Ovary (tissue), 10 donors: ENCODE measurements at places on chromosomes 2 and 18. TPM values are rescaled to one million over a fixed set of nuclear protein-coding genes. Genes with fewer than 3 reads are reported as not detected.

Gene CNGA3
- total RNA-seq, result not detected

Gene ABCA12
- total RNA-seq, result not detected

Gene CTIF
- 94.1 TPM for total RNA-seq

Gene BCL11A
- 5.2 TPM for total RNA-seq

Gene RNF152
- total RNA-seq, result 7.2 TPM

Gene MGAT5
- total RNA-seq, result 32.4 TPM

Gene SLC9A4
- not detected for total RNA-seq

- H3K4me1 ChIP-seq, result no peaks in the 10 kb centered on the region
- no peaks in the 10 kb centered on the region for H3K36me3 ChIP-seq
- no peaks in the 10 kb centered on the region for H3K27me3 ChIP-seq
- no peak for DNase-seq
These were observed 152.6 kb upstream of the TTC39C start for GRCh38 chr18:23861805-23862470.

GRCh38 chr2:209526561-209526960 is 102.7 kb downstream of the MAP2 start:
- H3K27me3 ChIP-seq, result no peaks in the 10 kb centered on the region
- H3K27ac ChIP-seq, result peak overlapping the region; percentile 2
- DNase-seq, result no peak
- no peaks in the 10 kb centered on the region for H3K36me3 ChIP-seq
- H3K4me1 ChIP-seq, result peaks cover 1% of the 10 kb centered on the region

DNA sequence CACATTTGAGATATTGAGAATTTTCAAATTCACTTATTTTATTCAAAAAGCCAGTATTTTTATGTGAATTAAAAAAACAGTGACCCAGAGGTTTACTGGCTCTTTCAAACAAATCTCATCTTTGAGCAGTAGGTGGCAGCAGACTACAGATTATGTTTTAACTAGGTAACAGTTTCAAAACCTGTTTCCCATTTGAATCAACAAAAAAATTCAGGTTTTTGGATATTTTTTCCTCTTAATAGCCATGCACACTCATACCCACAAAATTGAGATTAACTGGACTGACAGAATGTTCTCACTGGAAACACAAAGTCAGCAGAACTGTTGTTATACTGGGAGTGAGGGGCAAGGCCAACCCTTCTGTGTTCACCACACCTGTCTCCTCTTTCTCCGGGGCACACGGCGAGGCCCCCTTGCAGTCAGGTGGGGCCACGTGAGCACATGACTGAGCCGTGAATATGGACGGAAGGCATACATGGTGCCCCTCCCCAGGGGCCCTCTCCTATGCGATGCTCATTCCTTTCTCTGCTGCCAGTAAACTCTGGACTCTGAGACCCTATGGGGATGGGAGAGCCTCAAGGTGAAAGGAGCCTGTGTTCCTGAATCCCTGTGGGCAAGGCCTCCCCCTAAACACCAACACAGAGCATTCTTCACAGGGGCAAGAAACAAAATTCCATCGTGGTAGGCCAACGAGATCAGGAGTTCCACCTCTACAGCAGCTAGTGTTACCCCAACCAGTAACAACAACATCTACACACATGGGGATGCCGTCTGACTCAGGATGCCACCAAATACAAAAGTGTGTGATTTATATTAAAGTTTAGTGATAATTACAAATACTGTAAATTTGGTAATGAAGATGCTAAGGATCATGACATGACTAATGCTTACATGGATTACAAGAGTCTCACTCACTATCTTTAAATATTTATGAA is 80.4 kb downstream of the LPIN2 start:
- no peaks in the 10 kb centered on the region for H3K36me3 ChIP-seq
- no peaks in the 10 kb centered on the region for H3K27me3 ChIP-seq
- DNase-seq, result no peak
- no peaks in the 10 kb centered on the region for H3K4me1 ChIP-seq
- H3K4me3 ChIP-seq, result no peak overlapping the region
- H3K27ac ChIP-seq, result no peak overlapping the region

- DNase-seq, result no peak
- no peaks in the 10 kb centered on the region for H3K36me3 ChIP-seq
- H3K4me1 ChIP-seq, result peaks cover 7% of the 10 kb centered on the region
- no peak overlapping the region for H3K27ac ChIP-seq
These were observed 92.3 kb downstream of the TTC27 start for GRCh38 chr2:32719933-32720716.

DNA sequence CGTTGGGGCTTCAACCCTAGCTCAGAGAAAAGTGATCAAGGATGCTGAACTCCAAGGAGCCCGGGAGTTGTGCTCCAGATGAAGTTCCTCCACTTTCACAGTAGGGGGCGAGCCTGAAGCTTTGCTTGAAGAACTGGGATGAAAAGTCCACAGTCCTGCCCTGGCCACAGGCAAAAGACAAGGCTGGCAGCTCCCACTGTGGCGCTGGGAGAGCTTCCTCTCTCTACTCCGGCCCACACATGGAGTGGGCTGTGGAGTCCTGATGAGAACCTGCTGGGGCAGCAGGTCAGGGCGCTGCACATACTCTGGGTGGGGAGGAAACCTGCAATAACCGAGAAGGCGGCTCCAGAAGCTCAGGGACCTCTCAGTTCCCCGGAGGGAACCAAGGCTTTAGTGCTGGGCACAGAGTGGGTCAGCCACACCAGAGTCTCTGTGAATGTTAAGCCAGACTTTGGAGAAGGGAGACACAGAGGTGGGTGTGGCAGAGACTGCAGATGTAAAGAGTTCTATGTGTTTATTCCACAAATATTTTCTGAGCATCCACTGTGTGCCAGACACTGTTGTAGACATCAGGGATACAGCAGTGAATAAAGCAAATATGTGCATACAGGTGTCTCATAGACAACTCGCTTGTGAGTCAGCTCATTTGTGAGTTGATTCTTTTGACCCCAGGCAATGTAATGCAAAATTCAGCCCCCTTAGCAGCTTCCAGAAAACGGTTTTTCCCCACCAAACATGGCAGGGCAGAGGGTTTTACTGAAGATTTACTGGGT is 48.0 kb upstream of the MRPL33 start:
- peaks cover 10% of the 10 kb centered on the region for H3K4me1 ChIP-seq
- peak overlapping the region; percentile 79 for H3K27ac ChIP-seq
- no peak overlapping the region for H3K4me3 ChIP-seq
- DNase-seq, result peak; percentile 74
- no peaks in the 10 kb centered on the region for H3K36me3 ChIP-seq

- no peak overlapping the region for H3K4me3 ChIP-seq
- H3K27me3 ChIP-seq, result no peaks in the 10 kb centered on the region
- no peak overlapping the region for H3K27ac ChIP-seq
- no peak for DNase-seq
- H3K4me1 ChIP-seq, result no peaks in the 10 kb centered on the region
These were observed 245.5 kb downstream of the FIGN start for GRCh38 chr2:163490281-163490680.

GRCh38 chr2:40448476-40449079 is 3.3 kb downstream of the SLC8A1 start:
- H3K36me3 ChIP-seq, result no peaks in the 10 kb centered on the region
- no peaks in the 10 kb centered on the region for H3K27me3 ChIP-seq
- peaks cover 4% of the 10 kb centered on the region for H3K4me1 ChIP-seq
- DNase-seq, result no peak
- no peak overlapping the region for H3K4me3 ChIP-seq
- no peak overlapping the region for H3K27ac ChIP-seq

- H3K36me3 ChIP-seq, result no peaks in the 10 kb centered on the region
- no peak overlapping the region for H3K27ac ChIP-seq
- H3K27me3 ChIP-seq, result no peaks in the 10 kb centered on the region
- DNase-seq, result no peak
- no peak overlapping the region for H3K4me3 ChIP-seq
These were observed 96.9 kb downstream of the ACTR3 start for GRCh38 chr2:113986762-113987290.

- no peaks in the 10 kb centered on the region for H3K27me3 ChIP-seq
- H3K27ac ChIP-seq, result no peak overlapping the region
- no peak overlapping the region for H3K4me3 ChIP-seq
- H3K4me1 ChIP-seq, result no peaks in the 10 kb centered on the region
- H3K36me3 ChIP-seq, result no peaks in the 10 kb centered on the region
These were observed 56.0 kb upstream of the SLC14A2 start for GRCh38 chr18:45559258-45559657.

- no peaks in the 10 kb centered on the region for H3K4me1 ChIP-seq
- no peaks in the 10 kb centered on the region for H3K36me3 ChIP-seq
- H3K27me3 ChIP-seq, result no peaks in the 10 kb centered on the region
- DNase-seq, result no peak
- H3K27ac ChIP-seq, result no peak overlapping the region
- no peak overlapping the region for H3K4me3 ChIP-seq
These were observed 310.0 kb downstream of the HRH4 start for GRCh38 chr18:24770311-24771024.

DNA sequence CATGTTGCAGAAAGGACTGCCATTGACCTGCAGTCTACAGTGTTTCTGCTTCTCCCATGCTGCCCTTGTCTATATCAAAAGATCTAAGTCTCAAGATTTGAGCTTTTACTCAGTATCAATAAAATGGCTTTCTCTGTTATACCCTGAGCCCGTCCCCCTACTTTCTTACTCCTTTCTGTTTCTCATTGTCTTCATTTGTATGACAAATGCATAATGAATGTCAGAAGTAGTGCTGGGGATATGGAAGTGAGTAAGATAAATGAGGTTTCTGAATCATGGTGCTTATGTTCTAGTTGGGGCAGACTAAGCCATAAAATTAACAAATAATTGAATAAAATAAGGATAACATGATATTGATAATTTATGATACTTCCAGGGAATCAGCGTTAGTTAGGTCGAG is 128.6 kb downstream of the PARD3B start:
- H3K27ac ChIP-seq, result no peak overlapping the region
- no peaks in the 10 kb centered on the region for H3K27me3 ChIP-seq
- H3K4me1 ChIP-seq, result peaks cover 7% of the 10 kb centered on the region
- no peak overlapping the region for H3K4me3 ChIP-seq

DNA sequence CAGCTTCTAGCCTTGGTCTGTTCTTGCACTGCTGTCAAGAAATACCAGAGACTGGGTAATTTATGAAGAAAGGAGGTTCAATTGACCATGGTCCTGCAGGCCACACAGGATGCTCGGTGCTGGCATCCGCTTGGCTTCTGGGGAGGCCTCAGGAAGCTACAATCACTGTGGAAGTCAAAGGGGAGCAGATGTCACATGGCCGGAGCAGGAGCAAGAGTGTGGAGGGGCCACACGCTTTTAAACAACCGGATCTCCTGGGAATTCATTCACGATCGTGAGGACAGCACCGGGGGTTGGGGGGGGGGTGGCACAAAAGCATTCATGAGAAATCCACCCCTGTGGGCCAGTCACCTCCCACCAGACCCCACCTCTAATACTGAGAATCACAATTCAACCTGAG is 850.4 kb upstream of the SALL3 start:
- no peak for DNase-seq
- no peak overlapping the region for H3K27ac ChIP-seq
- H3K4me1 ChIP-seq, result no peaks in the 10 kb centered on the region

DNA sequence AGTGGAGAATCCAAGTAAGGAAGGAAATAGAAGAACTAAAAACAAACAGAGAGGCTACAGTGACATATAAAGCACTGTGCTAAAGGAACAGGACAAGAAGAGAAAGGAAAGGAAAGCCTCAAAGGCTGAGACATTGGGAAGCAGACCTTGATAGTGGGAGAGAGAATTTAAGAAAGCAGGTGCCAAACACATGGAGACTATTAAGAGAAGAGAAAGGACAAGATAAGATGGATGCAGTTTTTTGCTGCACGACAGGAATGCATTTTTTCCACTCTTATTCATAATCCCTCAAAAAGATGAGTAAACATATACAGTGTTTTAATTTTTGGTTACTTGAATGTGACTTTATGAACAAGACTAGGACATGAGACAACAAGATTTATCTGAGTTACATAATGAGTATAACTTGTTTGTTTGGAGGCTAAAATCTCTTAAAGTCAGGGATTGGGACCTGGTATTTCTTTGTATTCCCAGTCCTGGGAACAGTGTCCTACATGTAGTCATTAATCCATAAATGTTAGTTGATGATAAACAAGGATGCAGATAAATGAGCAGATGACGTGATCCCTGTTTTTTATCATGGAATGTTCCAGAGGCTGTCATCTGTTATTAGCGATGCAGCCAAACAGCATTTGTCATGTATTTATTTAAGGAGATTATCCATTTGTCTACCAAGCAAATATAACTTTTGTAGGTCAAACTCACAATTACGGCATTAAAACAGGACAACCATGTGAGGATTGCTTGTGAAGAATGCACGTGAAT is 141.7 kb downstream of the DNER start:
- H3K4me3 ChIP-seq, result no peak overlapping the region
- no peaks in the 10 kb centered on the region for H3K36me3 ChIP-seq
- H3K4me1 ChIP-seq, result no peaks in the 10 kb centered on the region
- no peak for DNase-seq
- no peaks in the 10 kb centered on the region for H3K27me3 ChIP-seq
- H3K27ac ChIP-seq, result no peak overlapping the region

- H3K27me3 ChIP-seq, result no peaks in the 10 kb centered on the region
- no peak for DNase-seq
- H3K4me1 ChIP-seq, result no peaks in the 10 kb centered on the region
- H3K4me3 ChIP-seq, result no peak overlapping the region
- no peak overlapping the region for H3K27ac ChIP-seq
These were observed 69.2 kb upstream of the HNRNPA3 start for GRCh38 chr2:177143444-177143843.
